ENCODE measurements at places on chromosomes 3 and 15.

DNA sequence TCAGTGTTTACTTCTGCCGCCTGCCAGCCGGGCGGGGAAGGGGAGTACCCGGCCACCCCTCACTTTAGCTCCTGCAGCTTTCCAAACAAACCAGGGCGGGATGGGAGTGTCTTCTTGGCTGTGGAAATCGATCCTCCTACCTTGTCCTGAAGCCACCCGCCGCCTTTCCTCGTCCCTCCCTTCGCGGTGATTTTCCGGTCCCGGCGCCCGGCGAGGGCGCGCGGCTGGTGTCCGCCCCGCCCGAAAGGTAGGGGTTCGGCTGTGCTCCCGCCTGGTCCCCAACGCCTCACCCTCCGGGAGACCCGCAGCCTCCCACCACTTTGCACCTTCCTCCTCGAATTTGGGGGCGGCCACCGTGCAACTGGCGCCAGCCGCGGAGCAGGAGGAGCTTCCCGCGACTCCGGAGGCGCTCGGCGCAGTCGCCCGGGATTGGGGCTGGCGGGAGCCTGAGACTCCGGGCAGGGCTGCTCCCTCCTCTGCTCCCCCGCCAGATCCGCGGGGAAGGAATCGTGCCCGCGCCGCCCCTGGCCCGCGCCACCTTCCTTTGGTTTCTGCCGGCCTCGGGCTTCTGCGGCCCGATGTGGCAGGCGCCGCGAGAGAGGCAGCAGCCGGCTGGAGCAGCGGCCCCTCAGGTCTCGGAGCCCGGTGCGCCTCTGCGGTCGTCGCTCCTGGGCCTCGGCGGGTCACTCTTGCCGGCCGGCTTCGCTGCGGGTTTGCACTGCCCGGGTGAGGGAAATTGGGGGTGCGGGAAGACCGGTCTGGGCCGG, 30.7 kb upstream of the ST3GAL6 start:
- no peak for DNase-seq

GRCh38 chr3:52851348-52851747, 16.5 kb upstream of the MUSTN1 start:
- DNase-seq, result no peak

GRCh38 chr3:175212896-175213295, 353.8 kb downstream of the NAALADL2 start:
- DNase-seq, result no peak

DNA sequence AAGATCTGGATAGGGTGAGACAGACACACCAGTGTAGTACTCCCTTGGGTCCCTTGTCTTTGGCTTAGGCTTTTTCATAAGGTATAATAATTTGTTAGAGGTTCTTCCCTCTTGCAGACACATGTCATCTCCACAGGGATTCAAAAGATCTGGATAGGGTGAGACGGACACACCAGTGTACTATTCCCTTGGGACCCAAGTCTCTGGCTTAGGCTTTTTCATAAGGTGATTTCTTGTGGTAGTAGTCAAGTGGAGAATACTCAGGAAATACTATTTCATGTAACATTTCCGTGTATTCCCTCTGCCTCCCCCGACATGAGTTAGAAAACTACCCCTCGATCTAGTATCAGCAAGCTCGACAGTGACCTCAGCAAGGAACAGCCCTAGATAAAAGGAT, 954 bp upstream of the MAPKBP1 start:
- DNase-seq, result no peak

DNA sequence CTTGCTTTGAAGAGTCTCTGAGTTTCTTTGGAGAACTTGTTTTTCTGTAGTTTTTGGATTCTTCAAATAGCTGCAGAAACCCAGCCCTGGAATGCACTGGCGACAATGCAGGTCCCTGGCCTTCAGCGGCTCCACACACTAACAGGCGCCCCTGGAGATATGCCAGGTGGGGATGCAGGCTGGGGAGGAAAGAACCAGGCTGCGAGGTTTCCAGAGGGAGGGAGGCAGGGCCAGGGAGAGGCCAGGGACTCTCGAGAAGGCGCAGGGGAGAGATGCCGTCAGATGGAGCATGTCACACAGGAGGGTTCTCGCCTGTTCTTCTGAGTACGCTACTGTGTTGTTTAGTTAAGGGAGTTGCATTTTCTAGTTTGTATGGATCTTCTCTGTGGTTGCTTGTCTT, 283.1 kb downstream of the GABRG3 start:
- DNase-seq, result no peak

DNA sequence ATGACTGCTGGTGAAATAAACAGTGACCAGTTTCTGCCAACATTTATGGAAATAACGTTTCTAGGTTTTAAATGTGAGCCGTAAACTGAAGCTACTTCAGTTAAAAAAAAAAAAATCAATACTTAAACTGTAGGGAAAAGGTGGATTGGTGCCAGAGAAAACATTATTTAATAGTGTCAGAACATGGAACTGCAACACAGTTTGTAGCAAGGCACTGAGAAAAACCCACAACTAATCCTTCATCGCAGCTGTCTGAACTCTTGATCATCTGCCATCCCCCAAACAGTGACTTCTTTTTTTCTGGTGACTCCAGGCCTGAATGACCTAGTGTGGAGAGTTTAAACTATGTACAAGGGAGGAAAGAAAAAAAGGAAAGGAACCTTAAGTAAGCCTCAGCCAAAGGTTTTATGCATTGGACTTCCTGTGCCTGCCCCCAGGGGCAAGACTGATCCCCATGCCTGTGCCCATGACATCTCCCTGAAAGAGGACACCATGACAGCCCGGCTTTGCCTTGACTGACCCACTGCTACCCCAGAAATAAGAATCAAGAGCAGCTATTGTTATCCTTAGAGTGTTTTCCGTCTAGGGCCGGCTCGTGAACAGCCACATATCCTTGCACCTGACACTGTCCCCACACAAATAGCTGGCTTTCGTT, 33.1 kb downstream of the CRTAP start:
- DNase-seq, result no peak

DNA sequence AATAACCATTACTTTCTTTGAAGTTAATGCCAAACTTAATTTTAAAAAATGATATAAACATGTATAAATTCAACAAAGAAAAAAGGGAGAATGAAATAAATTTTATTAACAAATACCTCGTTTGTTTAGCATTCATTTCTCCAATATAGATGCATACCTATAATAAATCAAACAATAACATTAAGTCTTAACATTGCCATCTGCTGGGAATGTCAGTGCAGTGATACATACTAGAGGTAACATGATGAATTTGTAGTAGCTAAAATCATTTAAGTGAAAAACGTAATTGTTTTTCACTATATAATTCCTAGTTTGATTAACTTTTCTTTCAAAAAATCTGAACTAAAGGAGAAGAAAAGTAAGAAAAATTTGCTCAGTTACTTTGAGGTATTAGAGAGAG, 340.2 kb upstream of the CBLB start:
- DNase-seq, result no peak

GRCh38 chr3:20054549-20054987, 14.3 kb downstream of the KAT2B start:
- peak; percentile 2 for DNase-seq

DNA sequence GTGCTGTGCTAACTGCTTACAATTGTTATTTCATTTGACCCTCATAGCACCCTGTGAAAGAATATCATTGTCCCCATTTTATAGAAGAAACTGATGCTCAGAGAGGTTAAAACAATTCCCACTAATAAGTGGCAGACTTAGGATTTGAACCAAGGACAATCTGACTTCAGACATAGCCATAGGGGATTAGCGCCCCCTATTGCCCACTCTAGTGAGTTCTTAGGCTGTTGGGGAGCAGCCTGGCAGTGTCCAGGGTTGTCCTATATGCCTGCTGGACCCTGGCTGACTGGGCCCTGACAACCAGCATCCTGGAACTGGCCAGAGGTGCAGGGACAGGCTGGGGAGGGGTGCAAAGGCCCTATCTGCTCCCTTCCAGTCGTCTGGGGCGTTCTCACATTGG, 15.4 kb downstream of the DPH3 start:
- DNase-seq, result no peak

DNA sequence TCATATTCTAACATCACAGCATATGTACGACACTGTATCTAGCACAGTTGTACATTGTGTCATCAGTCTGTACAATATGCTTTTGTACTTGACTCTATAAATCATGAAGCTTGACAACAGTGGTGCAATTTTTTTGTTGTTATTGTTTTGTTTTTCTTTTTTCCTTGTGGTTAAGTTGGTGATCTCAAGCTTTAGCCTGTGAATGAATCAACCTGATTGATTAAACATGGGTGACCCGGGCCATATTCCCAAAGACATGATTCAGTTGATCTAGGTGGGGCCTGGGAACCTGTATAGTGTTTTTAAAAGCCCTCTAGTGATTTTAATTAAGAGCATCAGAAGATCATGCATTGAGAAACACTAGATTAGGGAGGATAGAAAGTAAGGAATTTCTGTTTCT, 101.8 kb upstream of the AADACL2 start:
- no peak for DNase-seq

DNA sequence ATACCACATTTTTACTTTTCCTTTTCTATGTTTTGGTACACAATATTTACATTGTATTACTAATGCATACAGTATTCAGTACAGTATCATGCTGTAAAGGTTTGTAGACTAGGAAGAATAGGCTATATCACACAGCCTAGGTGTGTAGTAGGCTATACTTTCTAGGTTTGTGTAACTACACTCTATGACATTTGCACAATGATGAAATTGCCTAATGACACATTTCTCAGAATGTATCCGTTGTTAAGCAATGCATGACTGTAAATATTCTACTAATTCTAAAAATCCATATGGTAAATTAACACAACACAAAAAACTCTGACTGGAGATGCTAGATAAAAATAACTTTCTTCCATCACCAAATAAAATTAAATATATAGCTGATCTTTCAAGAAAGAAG, 16.2 kb downstream of the NEDD4 start:
- DNase-seq, result no peak

DNA sequence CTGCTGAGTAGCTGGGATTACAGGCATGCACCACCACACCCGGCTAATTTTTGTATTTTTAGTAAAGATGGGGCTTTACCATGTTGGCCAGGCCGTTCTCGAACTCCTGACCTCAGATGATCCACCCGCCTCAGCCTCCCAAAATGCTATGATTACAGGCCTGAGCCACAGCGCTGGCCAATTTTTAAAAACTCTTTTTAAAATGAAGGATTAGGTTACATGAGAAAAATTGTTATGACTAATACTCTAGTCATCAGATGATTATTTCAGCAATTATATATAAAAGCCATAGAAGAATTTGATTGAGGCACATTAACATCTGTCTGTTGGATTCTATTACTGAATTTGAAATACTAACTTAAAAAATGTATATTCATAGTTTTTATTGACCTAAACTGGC, 134.1 kb upstream of the MNS1 start:
- no peak for DNase-seq

DNA sequence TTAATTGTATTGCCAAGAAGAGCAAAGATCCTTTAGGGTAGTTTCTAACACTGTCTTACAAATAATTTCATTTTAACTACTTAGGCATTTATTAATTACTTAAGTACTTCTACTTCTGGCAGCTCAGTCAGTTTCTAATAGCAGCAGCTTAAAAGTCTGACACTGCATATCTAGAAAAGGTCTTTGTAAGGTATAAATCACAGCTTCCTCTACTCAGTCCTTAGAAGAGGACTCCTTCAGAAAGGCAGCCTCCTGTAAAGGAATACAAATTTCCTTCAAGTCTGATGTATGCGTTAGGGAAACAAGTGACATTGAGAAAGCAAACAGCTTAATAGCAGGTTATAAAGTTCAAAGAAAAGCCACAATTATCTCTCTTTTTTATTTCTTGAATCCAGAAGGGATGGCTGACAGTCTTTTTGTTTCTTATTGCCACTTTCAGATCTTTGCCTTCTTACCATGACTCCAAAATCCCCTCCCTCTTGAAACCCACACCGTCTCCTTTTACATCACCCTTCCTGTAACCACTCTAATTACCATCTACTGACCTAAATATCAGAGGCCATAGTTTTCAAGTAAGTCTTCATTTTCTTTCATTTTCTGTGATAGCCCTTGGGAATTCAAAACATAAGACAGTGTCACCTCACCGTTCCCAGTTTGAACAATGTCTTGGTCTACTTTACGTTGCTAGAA, 109.5 kb downstream of the CGGBP1 start:
- DNase-seq, result no peak

DNA sequence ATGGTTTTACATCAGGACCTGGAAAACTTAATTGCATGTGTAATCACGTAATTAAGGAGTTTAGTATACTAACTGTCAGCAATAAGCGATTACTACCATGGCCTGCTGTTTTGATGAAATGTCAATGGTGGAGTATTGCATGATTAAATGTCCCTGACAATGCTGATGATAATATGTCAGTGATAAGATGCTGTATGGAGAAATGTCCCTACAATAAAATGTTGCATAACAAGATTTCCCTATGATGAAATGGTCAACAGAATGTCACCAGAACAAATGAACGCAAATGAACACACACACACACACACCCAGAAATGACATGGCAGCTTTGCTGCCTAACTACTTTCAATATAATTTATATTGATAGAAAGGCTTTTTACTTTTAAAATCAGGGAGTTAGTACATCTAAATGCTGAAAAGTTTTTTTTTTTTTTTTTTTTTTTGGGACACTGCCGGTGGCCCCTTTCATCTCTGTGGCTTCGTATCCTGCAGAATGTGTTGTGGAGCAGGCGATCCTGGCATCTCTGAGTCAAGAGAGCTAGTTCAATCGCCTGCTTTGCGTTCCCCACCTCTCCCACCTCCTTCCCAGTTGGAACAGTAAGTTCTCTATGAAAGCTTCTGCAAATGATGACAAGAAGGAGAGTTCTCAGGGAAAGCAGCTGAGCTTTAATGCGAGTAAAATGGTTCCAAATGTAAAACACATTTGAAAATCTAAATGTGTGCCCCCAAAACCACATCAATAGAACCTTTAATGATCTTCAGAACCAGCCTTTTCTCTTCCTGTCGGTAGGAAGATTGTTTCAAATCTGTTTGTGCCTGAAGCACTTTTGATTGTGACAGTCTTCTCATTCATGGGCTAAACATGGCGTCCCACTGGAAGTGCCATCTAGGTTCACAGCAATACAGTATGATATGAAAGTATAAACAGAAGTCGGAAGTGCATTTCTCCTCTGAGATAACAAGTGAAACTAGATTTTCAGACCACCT, 170.1 kb upstream of the GBE1 start:
- no peak for DNase-seq

DNA sequence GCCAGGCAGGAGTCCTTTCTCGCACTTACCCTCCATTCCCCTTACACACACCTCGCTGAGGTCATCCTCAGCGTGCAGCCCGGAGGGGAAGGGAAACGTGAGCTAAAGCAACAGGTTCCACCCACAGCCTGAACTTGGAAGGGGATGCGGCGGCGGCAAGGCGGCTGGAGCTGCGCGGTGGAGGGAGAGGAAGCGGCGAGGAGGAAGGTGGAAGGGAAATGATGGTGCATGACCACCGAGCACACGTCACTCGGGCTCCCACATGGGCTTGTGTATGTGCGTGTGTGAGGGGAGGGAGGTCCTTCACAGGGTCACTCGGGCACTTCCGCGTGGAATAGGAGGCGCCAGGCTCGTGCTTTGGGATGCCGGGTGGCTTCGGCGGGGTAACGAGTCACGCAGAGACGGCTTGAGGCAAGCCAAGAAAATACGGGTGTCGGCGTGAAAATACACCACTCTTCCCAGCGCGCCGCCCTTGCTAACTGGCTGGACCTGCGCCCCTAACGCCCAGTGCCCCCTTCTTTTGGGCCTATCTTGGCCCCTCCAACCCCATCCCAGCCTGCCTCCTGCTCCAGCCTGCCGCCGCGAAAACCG, 225.5 kb upstream of the IL12A start:
- peak; percentile 1 for DNase-seq
